RWPE2 (cell line): ENCODE measurements at places on chromosomes 13 and 19.
A peak's percentile ranks its signal among the peaks of the same experiment; 100 is the strongest.

- no peak for DNase-seq
Measured at GRCh38 chr13:50527612-50528509, 315.6 kb downstream of the DLEU7 start.

GRCh38 chr13:113973218-113974164 lies at the start of gene C13orf46:
Gene C13orf46 (minus strand): TSS chr13:113974076. CDS start chr13:113973997, 79 bp downstream.
- DNase-seq = peak; percentile 53

GRCh38 chr13:78652651-78653050 lies 6.3 kb downstream of the OBI1 start:
- DNase-seq = no peak

DNA sequence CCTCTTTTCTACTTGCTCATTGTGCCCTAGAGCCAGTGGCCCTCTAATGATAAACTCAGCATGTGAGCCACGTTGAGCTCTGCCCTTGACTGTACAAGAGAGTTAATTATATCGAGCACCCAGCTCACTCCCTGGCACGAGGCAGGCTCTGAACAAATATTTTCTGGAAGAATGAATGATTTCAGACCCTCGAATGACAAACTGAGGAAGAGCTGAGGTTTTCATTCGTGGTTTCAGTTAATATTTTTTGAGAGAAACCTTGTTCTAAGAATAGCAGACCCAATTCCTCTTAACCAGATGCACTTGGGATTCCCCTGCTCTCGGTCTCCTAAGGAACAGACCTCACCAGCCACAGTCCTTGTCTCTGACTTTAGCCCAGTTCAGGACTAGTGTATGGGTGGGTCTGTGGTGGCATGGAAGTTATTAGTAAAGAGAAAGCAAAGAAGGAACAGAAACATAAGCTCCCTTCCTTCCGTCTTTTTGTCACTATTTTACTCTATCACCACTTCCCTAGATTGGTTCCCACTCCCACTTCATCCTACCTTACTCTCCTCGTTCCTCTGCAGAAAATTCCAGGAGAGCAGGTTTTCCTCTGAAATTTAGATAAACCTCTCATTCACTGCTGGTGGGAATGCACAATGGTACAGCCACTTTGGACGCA lies 22.1 kb upstream of the WDFY2 start:
- DNase-seq = no peak

DNA sequence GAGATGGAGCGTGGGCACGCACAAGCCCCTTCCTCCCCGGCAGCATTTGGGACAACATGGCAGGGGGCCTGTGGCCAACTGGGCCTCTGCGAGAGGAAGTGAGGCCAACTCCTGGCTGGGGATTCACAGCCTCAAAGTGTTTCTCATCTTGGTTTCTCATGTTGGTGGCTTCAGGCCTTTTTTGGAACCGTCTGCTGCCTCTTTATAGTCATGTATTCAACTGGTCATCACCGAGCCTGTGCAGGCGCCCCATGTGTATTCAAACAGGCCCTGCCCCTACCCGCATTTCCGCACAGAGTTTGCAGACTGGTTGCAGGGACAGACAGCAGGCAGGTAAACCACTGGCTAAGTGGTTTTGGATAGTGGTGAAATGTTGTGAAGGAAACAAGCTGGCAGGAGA lies 17.3 kb upstream of the RELB start:
- DNase-seq = no peak

DNA sequence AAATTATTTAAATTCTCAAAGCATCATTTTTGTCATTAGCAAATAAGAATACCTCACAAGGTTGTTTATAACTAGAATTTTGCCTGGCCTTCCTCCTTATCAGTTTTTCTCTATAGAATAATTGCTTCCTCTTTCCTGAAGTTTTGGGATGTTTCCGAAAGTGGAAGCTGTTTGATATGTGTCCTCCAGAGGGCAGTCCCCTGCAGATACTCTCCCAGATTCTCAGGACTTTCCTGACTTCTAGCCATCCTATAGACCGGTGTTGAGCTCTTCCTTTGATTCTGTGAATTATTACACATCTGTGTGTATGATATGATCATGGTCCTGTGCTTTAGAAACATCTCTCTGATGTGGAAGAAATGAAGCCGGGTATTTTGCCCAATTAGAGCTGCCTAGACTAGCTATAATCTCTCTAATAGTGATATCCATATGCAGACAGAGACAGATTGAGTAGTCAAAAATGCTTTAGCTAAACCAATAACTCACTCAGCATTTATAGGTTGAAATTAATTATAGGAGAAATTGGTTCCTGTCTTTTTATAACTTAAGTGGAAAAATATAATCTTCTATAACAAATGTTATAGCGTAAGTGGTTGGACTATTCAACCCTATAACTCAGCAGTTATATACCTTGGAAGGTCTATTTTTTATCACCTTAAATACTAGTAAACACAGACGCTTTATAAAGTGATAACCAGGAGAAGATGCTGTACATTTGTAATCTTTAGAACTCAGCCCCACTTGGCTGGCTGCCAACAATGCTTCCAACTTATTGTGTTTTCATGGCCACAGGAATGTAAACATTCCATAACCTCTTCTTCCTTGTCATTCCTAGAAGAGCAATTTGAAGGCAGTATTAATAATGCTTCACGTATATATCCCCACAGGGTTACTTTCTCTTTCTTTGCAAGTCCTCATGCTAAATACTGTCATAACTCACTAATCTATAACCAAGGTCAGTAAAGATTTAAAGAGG lies 201.0 kb upstream of the RXFP2 start:
- DNase-seq = peak; percentile 43

DNA sequence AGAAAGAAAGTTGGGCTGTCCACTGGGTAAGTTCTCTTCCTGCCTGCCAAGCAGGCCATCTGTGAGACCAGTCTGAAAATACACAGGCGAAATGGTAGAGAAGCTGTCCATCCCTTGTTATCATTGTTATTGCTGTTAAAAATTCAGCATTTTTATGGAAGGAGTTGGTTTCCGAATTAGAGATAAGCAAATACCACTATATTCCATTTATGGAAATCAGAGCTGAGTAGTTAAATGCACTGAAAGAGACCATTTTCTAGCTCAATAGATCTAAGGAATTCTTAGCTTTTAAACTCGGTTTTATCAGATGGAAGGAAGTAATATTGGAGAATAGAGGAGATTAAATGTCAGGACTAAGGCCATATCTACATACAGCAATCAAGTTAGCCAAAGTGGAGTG lies 40.7 kb downstream of the MZT1 start:
- no peak for DNase-seq

DNA sequence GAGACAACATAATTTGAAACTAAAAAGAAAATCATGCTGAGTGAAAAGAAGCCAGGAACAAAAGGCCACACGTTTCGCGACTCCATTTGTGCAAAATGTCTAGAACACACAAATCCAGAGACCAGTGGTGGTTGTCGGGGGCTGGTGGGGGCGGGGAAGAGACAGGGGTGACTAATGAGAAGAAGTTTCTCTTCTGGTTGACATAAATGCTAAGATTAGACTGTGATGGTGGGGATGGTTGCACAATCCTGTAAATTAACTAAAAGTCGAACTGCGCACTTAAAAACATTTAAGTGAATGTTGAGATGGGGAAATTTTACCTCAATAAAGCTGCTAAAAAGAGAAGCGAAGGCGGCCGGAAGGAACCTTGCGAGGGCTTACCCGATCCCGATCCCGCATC lies 7.1 kb downstream of the AKAP8 start:
- DNase-seq = no peak

DNA sequence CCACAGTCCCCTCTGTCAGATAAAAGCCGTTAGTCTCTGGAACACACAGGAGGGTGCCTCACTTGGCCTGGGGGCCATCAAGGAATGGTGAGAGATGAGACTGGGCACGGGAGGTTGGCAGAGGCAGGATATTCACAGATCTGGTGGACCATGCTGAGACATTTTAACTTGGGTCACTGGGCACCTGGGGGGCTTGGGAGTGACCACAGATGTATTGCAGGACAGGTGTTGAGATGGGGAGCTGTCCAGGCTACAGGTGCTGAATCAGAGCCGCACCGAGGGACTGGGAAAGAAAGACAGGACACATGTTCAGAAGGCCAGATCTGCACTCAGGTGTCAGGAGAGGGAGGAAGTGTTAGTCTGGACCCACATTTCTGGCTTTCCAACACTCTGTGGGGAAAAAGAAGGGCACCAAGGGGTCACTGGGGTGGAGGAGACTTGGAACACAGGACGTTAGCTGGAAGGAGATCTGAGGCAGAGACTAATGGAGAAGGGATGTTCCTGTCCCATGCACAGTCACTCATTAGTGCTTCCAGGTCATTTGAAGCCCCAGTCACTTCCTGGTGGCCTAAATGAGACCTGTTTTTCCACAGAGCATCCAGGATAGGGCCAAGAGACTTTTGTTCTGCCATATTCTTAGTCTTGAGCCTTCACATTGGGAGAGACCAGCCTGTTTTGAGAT lies 56.1 kb downstream of the CHST8 start:
- no peak for DNase-seq

DNA sequence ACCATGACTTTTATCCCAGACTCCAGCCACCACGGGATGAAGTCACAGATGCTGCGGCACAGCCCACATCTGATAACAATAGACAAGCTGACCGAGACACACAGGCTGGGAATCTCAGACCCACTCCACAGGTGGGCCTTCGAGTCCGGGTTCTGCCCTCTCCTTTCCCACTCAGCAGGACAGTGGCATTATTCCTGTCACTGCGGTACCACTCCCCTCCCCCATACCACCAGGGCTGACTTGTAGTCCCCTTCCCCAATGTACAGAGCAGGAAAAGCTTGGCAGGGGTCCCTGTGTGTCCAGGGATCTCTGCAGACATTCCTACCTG lies 179 bp upstream of the AMER2 start:
- no peak for DNase-seq

- DNase-seq = no peak
Measured at GRCh38 chr19:36527873-36528193, 238 bp downstream of the ZNF260 start.

DNA sequence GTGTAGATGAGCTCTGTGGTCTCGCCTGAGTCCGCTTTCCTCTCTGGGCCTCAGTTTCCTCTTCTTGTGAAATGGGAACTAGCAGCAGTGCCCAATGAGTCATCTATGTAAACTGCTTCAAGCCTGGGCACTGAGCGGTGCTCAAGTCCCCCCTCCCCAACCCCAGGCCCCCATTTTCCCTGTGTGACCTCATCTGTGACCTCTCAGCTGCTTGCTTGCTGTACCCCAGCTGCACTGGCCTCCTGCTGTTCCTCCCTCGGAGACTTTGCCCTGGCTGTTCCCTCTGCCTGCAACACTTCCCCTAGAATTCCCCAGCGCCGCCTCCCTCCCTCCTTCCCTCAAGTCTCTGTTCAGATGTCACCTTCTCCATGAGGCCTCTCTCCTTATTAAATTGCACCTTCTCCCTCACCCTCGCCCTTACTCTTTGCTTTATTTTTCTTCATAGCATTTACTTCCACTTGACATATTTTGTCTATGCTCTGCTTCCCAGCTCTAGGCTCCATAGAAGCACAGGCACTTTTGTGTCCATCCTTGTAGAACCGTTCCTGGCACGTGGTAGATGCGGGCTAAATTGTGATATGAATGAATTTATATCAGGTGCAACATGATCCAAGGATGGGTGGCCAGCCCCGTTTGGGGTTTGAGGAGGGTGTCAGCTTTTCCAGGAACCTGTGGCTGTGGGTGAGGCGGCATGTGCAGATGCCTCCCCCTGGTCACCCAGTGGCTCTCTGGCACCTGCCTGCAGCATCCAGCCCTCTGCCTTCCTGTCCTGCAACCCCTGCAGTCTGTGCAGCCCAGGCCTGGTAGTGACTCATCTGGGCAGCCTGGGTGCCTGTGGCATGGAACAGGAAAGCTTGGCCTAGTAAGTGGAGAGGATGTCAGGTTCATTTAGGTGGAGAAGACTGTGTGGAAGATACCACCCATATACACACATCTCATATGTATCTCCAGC lies 26.3 kb downstream of the SIPA1L3 start:
- DNase-seq = peak; percentile 76

DNA sequence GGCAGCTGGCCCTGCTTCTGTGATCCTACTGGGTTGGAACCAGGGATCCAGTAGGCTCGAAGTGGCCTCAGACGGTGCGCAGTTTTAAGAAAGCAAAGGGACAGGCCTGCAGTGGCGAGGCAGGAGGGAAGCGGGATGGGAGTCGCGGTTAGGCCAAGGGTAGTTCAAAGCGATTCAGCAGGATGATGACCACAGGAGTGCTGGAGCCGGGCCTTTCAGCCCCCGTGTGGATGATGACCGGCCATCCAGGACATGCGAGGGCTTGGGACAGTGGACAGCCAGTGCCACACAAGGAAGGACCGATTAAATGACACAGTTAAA lies 854 bp downstream of the RNASEH2B start:
- no peak for DNase-seq

GRCh38 chr19:5142725-5143097 lies 173.8 kb downstream of the KDM4B start:
- peak; percentile 24 for DNase-seq

- peak; percentile 65 for DNase-seq
Measured at GRCh38 chr19:55493645-55494171, 5.5 kb downstream of the SSC5D start.

GRCh38 chr19:5697890-5698634 lies 8.0 kb downstream of the RPL36 start:
- no peak for DNase-seq

- DNase-seq = no peak
Measured at GRCh38 chr19:45477713-45478453, 10.1 kb downstream of the FOSB start.
